Epithelial cell of proximal tubule (primary cell): ENCODE measurements at places on chromosomes 12 and 14.
A peak's percentile ranks its signal among the peaks of the same experiment; 100 is the strongest.

DNA sequence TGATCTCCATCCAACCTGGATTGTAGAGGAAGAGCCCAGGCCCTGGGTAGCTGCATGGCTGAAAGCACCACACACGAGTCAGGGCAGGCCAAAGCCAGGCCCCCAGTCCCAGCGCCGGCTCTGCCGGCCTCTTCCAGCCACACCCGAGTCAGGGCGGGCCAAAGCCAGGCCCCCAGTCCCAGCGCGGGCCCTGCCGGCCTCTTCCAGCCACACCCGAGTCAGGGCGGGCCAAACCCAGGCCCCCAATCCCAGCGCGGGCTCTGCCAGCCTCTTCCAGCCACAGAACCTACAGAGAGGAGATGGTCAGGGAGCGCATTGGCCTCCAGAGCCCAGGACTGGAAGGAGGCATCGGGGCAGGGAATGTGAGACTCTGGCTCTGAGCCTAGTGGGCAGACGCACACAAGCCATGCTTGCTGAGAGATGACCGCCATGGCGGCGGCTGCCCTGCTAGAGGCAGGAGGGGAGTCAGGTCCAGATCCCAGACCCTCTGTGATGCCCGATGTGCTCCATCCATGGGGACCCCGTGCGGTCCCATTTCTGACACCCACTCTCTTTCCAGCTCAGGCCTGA, 30.2 kb downstream of the BEGAIN start:
- no peak for DNase-seq

GRCh38 chr12:93650626-93651025, 26.5 kb upstream of the CRADD start:
- DNase-seq, result no peak

DNA sequence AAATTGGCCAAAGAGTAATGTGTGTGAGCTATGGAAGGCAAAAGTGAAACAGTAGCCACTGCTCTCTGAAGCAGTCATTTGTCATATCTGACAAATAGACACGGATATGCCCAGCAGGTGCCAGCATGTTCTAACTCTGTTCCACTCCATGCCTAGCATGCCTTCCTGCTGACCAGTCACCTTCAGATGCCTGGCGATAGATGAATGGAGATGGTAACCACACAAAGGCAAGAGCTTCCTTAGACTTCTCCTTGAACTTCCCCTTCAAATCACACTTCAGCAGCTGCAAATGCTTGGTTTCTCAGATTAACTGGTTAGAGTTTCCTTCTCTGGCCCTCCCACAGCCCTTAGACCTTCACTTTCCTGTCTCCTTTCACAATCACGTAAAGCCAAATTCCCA, 429.9 kb downstream of the DAD1 start:
- no peak for DNase-seq

DNA sequence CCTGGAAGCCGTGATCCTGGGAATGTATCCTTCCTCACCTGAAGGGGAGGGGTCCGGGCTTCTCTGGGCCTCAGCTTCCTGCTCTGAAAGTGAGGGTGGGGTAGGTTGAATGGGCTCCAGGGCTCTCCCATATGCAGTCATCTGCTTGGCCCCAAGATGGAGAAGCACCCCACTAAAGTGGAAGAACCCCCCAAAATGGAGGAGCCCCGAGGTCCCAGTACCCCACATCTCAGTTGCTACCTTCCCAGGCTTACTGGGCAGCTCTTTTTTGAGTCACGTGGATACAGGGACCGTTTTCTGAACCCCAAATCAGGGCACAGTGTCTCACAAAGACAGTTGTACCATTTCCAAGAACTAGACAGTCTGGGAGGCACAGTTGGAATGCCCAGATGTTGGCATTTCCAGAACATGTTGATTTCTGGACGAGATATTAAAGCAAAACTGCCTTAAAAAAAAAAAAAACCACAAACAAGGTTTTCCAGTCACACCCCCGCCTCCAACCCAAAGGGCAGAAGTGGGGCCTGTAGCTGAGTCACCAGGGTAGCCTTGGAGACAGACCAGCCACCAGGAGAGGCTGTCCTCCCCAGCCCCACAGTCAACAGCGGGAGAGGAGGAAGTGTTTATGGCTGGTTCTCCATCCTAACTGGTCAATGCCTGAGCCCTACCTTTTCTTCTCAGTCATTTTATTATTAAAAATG, 12.1 kb downstream of the VASH1 start:
- no peak for DNase-seq

GRCh38 chr14:51750542-51750941, 98.8 kb downstream of the FRMD6 start:
- no peak for DNase-seq

DNA sequence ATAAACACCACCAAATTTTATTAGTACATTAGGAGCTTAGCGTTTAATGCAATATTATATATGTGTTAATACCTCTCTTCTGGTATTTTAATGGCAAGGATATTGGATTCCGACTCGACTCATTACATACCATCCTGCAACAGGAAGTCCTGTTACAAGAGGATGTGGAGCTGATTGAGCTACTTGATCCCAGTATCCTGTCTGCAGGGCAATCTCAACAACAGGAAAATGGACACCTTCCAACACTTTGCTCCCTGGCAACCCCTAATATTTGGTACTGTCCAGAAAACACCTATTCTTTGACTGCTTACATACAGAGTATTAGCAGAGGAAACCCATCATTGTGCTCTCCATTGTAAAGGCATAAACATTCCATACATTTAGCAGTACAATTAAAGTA, 45.2 kb downstream of the VEZT start:
- DNase-seq, result no peak

GRCh38 chr12:50524621-50525020, 19.8 kb downstream of the DIP2B start:
- no peak for DNase-seq

- no peak for DNase-seq
Measured at GRCh38 chr14:74611650-74612349, at the start of gene LTBP2. LTBP2 (minus strand) TSS chr14:74612237; CDS start chr14:74611944, 293 bp downstream.

DNA sequence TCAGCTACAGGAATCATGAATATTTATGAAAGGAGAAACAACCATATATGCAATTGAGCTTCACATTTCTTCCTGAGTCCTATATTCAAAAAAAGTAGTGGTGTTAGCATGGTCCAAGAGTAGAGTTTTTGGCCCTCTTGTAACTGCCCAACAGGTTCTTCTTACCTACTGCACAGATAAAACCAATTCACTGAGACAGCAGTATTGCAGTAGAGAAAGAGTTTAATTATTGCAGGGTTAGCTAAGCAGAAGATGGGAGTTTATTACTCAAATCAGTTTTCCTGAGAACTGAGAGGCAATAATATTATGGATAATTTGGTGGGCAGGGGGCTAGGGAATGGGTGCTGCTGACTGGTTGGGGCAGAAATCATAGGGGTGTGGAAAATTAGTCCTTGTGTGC, 6.5 kb upstream of the CIPC start:
- no peak for DNase-seq

GRCh38 chr12:46956451-46957035, 122.9 kb upstream of the PCED1B start:
- no peak for DNase-seq

DNA sequence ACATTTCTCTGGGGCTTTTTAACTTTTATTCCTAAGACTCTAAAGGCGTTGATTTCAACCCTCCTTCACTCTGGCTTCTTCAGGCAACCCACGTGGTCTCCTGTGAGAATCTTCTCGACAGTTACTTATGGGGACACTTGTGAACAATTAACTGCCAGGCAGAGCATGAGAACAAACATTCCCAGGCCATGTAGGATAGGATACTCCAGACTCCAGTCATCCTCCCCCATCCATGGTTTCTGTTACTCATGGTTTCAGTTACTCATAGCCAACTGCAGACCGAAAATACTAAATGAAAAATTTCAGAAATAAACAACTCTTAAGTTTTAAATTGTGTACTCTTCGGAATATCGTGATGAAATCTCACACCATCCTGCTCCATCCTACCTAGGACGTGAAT, 19.5 kb downstream of the GPR68 start:
- no peak for DNase-seq

- DNase-seq, result peak; percentile 88
Measured at GRCh38 chr12:113231235-113232088, 10.2 kb downstream of the TPCN1 start.

DNA sequence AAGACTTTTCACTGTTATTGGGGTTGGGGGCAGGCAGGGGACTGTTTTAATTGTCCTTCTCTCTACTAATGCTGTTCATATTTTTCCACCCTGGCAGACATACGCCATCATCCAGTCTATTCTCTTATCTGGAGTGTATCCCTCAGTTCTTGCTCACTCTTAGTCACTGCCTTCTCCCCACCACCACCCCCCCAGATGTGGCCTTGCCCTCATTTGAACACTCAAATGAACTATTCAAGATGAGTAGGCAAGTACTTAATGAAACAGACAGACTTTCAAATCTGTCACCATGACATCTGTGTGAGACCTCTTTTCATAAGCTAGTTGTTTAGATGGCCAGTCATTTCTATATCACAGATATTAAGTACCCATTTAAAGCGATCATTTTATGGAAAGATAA, 10.1 kb downstream of the NUDT4 start:
- no peak for DNase-seq

GRCh38 chr12:77102691-77103090, 37.3 kb upstream of the E2F7 start:
- DNase-seq, result no peak

- DNase-seq, result no peak
Measured at GRCh38 chr12:1481906-1482305, 112.5 kb downstream of the FBXL14 start.

- no peak for DNase-seq
Measured at GRCh38 chr12:87467936-87468335, 561.3 kb downstream of the C12orf50 start.

- DNase-seq, result no peak
Measured at GRCh38 chr12:42299392-42300308, 26.2 kb downstream of the ZCRB1 start.

- DNase-seq, result no peak
Measured at GRCh38 chr12:80413462-80413861, 30.6 kb upstream of the PTPRQ start.

GRCh38 chr14:37622231-37622923, 26.9 kb downstream of the TTC6 start:
- DNase-seq, result no peak

DNA sequence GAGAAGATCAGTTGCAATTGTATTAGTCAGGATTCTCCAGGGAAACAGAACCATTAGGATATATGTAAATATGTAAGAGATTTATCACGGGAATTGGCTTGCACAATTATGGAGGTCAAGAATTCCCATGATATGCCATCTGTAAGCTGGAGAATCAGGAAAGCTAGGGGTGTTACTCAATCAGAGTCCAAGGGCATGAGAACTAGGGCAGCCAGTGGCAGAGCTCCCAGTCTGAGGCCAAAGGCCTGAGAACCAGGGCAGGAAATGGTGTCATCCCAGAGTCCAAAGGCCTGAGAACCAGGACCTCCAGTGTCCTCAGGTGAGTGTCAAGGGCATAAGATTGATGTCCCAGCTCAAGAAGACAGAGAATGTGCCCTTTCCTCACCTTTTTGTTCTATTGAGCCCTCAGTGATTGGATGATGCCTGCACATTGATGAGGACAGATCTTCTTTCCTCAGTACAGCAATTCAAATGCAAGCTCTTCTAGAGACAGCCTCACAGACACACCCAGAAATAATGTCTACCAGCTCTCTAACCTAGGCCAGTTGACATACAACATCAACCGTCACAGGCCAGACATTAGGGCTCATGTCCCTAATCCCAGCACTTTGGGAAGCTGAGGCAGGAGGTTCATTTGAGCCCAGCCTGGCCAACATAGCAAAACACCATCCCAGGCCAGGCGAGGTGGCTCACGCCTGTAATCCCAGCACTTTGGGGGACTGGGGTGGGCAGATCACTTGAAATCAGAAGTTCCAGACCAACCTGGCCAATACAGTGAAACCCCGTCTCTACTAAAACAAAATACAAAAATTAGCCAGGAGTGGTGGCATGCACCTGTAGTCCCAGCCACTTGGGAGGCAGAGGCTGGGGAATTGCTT, 34.9 kb upstream of the ZNF740 start:
- DNase-seq, result peak; percentile 23
